ENCODE measurements at places on chromosomes 16 and 17.

GRCh38 chr16:75282466-75283281 is 31.2 kb upstream of the BCAR1 start:
- peak; percentile 70 for DNase-seq

GRCh38 chr17:27810902-27811557 is 10.7 kb upstream of the NOS2 start:
- DNase-seq = peak; percentile 22

DNA sequence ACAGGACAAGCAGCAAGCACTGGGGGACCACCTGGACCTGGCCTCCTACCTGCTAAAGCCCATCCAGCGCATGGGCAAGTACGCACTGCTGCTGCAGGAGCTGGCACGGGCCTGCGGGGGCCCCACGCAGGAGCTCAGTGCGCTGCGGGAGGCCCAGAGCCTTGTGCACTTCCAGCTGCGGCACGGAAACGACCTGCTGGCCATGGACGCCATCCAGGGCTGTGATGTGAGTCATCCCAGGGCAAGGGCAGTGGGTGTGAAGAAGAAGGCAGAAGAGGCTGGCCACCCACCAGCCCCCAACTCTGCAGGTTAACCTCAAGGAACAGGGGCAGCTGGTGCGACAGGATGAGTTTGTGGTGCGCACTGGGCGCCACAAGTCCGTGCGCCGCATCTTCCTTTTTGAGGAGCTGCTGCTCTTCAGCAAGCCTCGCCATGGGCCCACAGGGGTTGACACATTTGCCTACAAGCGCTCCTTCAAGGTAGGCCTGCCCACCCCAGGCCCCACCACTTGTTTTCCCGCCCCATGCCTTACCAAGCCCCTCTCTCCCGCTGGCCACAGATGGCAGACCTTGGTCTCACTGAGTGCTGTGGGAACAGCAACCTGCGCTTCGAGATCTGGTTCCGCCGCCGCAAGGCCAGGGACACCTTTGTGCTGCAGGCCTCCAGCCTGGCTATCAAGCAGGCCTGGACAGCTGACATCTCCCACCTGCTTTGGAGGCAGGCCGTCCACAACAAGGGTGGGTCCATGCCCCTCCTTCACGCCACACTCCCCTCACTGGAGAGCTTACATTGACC is 7.3 kb downstream of the PLEKHG4 start:
- no peak for DNase-seq

DNA sequence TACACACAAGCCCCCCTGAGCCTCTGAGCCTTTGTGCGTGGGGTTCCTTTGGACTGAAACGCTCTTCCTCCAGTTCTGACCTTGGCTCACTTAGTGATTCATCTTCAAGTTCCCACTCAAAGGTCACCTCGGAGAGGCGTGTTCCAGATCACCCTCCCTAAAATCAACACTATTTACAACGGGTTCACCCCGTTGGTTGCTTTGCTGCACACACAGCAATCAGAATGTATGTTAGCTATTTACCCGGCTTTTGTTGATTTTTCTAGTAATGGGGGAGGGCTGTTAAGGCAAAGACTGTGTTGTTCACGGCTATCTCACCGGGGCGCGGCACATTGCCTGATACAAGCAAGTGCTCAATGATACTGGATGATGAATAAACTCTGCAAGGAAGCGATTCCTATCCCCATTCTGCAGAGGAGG is 977 bp downstream of the NAGPA start:
- no peak for DNase-seq
